ENCODE measurements at places on chromosomes 7 and 10. TPM values are rescaled to one million over a fixed set of nuclear protein-coding genes. Genes with fewer than 3 reads are reported as not detected.

- DNase-seq = no peak
Measured at GRCh38 chr7:51310131-51310583, 6.5 kb downstream of the COBL start.

The SLC26A5 gene
- 0.15 TPM for polyA plus RNA-seq

DNA sequence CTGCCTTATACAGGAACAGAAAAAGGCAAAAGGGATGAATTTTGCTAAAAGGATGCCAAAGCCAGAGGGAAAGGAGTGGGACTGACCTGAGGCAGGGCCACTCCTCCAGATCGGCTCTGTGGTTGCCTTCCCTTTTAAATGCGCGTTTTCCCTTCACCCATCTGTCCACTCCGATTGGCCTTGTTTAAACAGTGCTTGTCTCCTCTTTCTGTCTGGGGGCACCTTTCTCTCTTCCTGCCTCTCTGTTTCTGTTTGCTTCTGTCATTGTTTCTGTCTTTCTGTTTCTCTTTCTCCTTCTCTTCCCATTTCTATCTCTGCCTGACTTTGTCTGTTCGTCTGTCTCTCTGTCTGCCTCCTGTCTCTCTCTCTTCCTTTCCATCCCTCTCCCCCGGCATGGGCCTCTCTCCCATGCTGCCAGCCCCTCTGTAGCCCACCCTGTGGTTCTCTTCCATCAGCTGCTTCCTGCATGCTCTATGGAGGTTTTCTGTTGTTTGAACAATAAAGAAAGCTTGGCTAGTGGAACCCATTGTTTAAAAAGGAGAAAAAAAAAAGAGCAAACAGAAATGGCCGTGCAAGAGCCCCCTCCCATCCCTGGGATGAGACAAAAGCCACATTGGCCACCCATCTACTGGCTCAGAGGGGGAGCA is 29.5 kb upstream of the HSPB1 start:
- DNase-seq = no peak

- DNase-seq = peak; percentile 67
Measured at GRCh38 chr10:30039567-30039966, 19.8 kb downstream of the JCAD start.

DNA sequence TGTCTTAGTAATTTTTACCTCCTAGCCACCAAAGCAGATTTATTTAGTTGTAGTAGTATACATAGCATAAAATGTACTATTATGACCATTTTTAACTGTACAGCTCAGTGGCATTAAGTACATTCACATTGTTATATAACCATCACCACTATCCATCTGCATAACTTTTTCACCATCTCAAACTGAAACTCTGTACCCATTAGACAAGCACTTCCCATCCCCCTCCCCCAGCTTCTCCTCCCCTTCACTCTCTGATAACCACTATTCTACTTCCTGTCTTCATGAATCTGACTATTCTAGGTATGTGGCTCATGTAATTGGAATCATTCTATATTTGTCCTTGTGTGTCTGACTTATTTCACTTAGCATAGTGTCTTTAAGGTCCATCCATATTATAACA is 71.9 kb downstream of the MRPL32 start:
- no peak for DNase-seq

GRCh38 chr10:20668985-20669384 is 228.1 kb downstream of the NEBL start:
- no peak for DNase-seq

The SEMA4G gene
- 10.4 TPM for polyA plus RNA-seq

The LRMDA gene
- 6.3 TPM for polyA plus RNA-seq

The ACBD7 gene
- polyA plus RNA-seq = 1.3 TPM

The GPER1 gene
- 9.6 TPM for polyA plus RNA-seq

DNA sequence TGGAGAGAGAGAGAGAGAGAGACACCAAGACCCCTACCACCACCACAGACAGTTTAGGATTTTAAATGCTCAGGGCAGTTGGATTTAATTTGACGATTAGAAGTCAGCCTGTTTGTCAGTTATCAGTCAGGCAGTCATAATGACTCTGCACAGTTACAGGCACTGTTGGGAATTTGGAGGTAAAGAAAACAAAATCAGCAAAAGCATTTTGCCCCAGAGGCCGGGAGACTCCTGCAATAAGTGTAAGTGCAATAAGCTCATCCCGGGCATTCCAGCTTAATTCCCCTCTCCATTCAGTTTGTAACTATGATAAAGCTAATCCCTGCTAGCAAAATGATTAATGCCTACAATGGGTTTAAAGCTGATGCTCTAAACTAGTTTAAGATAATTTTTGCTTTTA is 13.5 kb downstream of the SEMA3C start:
- no peak for DNase-seq

- no peak for DNase-seq
Measured at GRCh38 chr10:75229971-75230370, 5.8 kb downstream of the COMTD1 start.

DNA sequence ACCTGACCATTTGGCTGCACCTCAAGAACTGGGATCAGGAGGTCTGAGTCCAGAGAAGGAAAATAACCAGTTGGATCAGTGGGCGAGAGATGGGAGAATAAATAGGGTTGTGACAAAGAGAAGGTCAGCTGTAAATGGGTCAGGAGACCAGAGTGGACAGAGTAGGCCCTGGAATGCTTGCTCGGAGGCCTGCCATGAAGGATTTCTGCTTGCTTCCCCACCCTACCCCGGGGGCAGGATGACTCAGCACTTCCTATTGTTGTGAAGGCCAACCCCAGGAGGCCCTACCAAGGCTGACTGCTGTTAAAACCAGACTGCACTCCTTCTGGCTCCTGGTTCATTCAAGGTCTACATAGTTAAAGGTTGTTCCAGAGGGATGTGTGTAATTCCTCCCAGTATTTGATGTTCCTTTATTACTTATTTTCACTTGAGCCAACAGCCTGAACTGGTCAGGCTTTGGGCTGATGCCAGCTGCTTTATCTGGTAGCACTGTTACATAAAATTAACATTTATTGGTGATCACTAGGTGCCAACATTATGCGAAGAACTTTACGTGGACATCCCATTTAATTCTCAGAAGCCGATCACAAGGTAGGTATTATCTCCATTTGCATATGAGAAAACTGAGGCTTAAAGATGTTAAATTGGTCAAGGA is 27.3 kb upstream of the IFRD1 start:
- DNase-seq = peak; percentile 68

GRCh38 chr7:1124816-1125602 is 35.0 kb downstream of the ZFAND2A start:
- DNase-seq = peak; percentile 45

- DNase-seq = no peak
Measured at GRCh38 chr7:25868509-25868908, 283.5 kb upstream of the NFE2L3 start.

The ZNF503 gene
- 12.5 TPM for polyA plus RNA-seq

DNA sequence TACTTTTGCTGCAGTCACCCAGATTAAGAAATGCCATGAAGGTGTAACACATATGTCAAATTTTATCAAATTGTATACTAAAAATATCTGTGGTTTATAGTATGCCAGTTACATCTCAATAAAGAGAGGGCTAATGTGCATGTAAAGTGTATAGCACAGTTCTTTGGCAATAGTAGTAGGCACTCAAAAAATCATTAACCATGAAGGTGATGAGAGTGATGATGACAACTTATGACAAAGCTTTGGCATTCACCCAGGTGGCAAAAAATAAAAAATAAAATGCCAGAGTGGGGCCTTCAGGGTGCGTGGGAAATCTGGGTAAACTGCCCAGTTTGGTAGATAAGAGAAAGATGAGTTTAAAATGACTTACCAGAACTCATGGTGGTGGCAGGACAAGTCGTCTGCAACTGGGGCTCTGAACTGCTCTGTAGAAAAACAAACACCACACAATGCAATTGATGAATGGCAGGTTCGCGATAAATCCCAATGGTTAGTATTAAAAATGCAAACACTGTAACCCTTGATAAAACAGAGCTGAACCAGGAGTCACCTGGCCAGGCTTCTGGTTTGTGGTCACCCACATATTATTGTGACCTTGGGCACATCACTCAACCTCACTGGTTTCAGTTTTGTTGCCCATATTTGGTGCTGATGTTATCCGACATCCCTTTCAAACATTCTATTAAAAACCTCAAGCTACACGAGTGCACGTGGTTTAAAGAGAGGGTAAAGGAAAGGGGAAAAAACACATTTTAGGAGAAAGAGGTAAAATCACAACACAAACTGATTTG is 120.2 kb downstream of the SORBS1 start:
- DNase-seq = no peak

DNA sequence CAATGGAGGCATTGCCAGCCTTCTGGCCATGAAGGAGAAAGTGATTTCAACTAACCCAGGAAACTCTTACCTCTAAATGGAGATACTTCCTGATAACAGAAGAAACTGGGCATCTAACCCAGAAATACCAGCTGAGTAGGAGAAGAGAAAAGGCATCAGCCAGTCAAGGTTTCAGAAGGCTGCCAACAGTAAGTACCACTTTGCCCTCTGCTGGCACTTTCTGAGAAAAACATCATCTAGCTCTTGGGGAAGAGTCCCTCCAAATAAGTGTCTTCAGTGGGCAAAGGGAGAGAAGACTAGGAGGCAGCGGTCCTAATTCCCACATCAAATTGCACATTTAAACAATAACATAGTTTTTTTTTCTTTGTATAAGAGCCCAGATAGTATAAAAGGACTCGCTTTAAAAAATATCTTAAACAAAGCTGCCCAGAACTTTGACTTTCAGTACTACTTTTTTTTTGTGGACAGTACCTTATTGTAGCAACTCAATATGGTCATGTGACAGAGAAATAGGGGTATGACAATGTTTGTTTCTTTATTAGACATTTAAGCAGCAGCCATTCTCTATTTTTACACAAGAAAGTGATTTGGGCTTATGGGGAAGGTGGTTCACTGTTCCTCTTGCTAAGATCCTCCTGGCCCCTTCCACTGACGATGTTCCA is 157.3 kb downstream of the CTTNBP2 start:
- DNase-seq = peak; percentile 29

DNA sequence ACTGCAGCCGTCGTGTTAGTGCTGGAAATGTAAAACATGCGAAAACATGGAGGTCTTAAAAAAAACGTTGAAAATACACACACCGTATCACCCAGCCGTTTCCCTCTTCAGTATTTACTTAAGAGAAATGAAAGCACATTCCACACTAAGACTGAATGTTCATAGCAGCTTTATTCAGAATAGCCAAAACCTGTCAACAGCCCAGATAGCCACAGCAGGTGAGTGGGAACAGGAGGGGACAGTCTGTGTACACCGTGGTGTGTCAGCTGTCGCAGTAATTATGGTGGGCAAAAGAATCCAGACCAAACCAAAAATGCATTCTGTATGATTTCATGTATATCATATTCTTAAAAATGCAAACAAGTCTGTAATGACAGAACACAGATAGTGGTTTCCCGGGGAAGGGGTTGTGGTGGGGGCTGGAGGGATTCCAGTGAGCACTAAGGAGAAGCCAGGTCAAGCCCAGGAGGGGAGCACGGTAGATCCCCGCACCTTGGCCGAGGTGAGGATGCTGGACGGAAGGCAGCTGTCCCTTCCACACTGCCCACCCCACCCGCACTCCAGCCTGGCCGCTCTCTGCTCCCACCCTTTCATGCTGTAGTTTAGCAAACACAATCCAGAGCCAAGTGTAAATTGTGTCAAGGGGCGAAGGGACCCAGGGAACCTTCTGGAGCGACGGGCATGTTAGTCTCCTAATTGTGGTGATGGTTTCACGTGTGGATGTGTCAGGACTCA is 123.6 kb downstream of the NKX6-2 start:
- no peak for DNase-seq

DNA sequence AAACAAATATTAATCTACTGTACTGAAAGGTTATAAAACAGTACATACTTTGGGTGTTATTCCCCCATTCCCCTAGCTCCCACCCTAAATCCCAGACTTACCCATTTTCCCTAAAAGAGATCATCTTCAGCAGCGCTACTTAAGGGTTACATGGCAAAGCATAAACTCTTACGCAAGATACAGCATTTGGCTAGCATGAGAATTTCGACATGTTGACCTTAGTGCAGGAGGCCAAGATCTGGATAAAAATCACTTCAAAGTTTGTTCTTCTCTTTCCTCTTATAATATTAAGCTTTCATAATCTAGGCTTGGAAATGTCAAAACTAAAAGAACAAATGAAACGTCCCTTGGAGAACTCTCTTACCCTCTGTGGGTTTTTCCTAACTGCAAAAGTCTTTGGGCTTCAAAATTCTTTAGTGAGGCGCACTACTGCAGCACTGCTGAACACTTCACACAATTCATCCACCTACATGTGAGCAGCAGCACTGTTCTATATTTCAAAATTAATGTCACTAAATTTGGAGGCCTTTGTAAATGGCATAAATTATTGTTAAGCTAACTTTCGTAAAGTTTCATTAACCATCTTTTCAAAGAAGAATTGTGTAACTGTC is 59.5 kb upstream of the PDLIM1 start:
- DNase-seq = peak; percentile 28

The CTAGE6 gene
- polyA plus RNA-seq = 0.11 TPM

The PON3 gene
- 4.1 TPM for polyA plus RNA-seq

DNA sequence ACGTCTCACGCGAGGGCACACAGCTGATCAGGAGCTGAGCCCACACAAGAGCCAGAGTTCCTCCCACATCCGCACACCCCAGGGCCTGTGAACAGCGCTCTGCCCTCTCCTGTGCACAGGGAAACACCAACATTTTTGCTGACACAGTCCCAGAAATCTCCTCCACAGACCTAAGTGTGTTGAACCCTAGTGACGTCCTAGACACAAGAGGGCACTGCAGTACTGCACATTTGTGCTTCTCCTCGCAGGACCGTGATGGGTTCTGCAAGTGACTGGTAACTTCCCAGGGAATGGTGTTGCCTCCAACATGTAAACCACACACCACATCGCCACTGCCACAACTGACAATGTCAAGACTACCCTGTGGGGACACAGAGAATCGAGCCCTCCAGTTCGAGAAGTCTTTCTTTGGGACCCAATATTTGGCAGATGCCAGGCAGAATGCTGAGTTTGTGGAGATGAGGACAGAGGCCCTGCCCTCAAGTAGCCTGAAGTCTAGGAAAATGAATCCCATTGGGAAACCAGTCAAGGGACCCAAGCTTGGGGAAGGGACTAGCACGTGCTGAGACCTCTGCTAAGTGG is 170.3 kb downstream of the PAXIP1 start:
- DNase-seq = peak; percentile 25

The AMZ1 gene
- polyA plus RNA-seq = 0.20 TPM

GRCh38 chr10:1540144-1540543 is 197.2 kb downstream of the ADARB2 start:
- DNase-seq = no peak

DNA sequence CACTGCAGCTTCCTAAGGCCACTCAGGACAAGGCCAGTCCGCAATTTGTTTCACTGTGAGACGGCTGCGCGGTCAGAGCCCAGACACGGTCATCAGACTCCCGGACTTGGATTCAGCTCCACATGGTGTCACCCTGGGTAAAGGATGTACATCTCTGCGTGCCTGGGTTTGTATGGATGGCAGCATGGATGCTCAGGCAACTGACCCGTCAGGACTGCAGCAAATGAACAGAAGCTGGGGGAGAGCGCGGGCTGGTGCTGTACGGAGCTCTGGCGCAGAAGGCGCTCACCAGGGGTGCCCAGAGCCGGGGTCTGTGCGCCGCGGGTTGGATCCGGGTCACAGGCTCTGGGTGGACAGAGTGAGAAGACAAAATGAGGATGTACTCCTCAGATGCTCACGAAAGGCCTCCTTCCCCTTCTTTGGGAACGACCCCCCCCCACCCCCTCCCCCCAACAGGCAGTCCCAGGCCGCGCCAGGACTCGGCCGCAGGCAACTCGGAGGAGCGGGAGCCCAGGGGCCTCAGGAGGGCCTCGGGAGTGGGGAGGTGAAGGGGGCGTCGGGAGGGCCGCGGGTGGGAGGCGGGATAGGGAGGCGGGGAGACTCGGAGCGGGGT is 92.4 kb downstream of the CXCL12 start:
- no peak for DNase-seq

The ZRANB1 gene
- 18.7 TPM for polyA plus RNA-seq

All from muscle of leg (tissue), 16 donors.